ENCODE measurements at places on chromosomes 12 and 14.

- DNase-seq = no peak
Measured at GRCh38 chr12:112418273-112418607, 507 bp upstream of the PTPN11 start.

DNA sequence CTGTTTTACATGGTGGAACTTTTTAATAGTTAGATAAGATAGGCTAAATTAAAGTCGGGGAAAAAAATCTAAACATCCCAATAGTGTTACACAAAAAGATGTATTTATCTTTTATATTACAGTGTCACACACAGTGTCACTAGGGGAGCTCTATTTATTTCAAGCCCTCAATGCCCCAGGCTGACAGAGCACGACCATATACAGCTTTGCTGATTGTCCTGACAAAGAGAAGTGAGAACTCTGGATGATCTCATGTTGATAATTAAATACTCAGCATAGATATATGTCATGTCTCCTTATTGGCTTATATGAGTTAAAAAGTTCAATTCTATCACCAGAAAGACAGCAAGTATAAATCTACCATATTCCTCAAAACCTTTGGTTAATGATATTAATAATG is 594.3 kb downstream of the LRFN5 start:
- no peak for DNase-seq

DNA sequence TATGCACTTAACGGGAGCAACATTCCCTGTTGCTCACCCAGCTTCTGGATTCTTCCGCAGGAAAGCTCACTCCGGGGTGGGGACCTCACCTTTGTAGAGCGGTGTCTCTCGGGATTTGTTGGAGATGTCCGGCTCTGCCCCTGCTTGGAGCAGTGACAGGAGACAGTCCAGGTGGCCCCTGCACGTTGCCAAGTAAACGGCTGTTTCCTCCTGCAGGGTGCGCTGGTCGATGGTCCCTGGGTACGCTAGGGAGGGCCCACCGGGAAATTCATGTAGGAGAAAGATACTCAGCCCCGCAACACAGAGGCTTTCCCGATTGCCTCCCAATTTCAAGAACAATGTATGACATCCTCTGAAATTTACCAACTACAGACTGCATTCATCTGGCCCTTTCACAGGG is 23.1 kb downstream of the ASB2 start:
- DNase-seq = no peak

DNA sequence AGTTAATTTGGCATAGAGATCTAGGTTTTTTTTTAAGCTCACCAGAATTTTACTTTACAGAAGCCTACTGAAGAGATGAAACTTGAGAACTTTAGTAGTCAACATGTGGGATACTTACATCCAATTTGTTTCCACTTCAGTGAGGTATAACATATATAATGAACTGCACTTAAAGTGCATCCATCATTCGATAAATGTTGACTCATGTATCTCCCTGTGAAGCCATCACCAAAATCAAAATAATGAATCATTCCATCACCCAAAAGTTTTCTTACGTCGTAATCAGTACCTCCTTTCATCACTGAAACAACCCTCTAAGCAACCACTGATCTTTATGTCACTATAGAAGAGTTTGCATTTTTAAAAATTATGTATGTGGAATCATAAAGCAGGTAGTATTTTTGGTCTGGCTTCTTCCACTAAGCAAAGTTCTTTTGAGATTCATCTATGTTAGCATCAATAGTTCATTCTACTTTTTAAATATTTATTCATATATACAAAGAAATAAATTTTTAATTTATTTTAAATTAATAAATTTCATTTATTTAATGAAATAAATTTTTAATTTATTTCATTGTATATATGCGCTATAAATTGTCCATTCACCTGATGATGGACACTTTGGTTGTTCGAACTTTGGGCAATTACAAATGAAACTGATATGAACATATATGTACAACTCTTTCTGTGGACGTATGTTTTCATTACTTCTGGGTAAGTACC is 2.0 kb upstream of the CPNE8 start:
- no peak for DNase-seq

- DNase-seq = no peak
Measured at GRCh38 chr12:15651371-15651770, 137.8 kb downstream of the EPS8 start.

- no peak for DNase-seq
Measured at GRCh38 chr12:41992692-41993215, 151.9 kb downstream of the GXYLT1 start.

- DNase-seq = no peak
Measured at GRCh38 chr12:13725049-13725448, 256.4 kb downstream of the GRIN2B start.

GRCh38 chr14:45793081-45793480 is 540.1 kb upstream of the MIS18BP1 start:
- DNase-seq = no peak

DNA sequence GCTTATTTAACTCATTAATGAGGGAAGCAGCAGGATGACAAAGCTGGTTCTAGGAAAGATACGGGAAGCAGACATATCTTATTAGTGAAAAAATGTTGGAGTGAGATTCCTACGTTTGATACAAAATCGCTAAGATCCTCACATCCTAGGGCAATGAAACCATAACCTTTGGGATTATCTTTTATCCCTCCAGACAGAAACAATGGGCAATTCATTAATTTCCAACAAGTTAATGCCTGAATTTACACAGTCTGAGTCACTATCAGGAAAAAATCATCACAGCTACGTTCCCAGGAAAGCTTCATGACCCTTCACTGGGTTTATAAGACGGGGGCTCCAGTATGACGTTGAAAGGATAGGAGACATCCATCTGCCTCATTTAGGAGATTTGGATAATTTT is 45.0 kb downstream of the SLC24A4 start:
- peak; percentile 79 for DNase-seq

- DNase-seq = no peak
Measured at GRCh38 chr14:52185178-52185577, 82.3 kb upstream of the PTGDR start.

GRCh38 chr14:49880267-49881064 is 12.4 kb upstream of the ARF6 start:
- DNase-seq = no peak

DNA sequence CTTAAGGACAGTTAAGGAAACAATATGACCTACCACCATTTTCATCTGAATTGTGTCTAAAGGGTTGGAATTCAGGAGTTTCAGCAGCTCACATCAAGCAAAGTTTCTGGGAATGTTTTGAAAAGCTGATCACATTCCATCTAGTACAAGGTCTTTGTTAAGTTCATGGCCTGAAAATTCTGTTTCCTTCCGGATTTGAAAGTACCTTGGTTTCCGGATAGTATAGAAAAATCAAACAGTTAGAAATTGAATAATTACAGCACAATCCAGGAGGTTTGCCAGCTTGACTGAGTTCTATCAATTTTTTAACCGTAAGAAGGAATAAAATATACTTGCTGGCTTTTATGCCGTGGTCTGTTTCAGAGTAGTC is 136.5 kb downstream of the HMGA2 start:
- no peak for DNase-seq

DNA sequence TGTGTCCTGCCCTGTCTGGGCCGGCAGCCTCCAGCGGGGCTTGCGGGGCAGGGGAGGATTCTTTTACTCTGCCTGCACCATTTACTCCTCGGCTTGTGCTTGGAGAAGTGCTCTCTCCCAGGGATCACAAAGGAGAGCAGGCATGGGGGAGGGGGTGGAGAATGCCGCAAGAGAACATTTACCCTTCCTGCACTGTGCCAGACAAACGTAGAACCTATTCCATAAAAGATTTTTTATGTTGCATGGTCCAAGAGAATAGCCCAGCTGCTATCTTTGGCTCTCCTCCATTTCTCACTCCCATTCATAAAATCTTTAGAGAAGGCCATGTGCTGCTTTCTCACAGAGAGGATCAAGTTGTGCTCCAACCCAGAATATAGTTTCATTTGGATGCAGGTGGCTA is 159.4 kb downstream of the SPTSSA start:
- no peak for DNase-seq

DNA sequence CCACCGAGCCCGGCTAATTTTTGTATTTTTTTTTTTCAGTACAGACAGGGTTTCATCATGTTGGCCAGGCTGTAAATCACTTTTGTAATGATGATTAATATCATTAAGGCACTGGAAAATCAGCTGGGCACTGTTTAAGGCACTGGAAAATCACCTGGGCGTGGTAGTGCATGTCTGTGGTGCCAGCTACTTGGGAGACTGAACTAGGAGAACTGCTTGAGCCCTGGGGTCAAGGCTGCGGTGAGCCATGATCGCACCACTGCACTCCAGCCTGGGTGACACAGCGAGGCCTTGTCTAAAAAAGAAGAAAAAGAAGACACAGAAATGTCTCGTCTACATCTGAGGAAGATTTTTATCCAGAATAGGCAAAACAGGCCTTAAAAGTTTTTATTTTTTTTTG is 12.7 kb downstream of the SLC11A2 start:
- no peak for DNase-seq

GRCh38 chr12:46798648-46799047 is 27.1 kb downstream of the SLC38A4 start:
- DNase-seq = no peak

- DNase-seq = no peak
Measured at GRCh38 chr14:40269436-40269835, 837.2 kb upstream of the FBXO33 start.

DNA sequence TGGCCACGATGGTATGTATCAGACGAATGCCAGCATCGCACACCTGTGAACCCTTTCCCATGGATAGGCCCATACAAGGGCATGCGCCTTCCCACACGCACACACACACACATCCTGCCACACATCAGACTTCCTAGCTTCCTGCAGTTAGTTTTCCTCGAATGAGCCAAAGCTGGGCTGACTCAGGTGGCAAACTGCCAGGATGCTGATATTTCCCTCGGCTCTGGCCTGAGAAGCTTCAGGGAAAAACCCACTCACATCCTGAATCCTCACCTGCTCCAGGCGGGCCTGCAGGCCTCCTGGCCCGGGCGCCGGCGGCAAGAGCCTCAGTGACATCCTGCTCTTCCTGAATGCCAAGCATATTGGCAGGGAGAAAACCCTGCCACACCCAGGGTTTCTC is 22.4 kb downstream of the CALM1 start:
- DNase-seq = peak; percentile 53

DNA sequence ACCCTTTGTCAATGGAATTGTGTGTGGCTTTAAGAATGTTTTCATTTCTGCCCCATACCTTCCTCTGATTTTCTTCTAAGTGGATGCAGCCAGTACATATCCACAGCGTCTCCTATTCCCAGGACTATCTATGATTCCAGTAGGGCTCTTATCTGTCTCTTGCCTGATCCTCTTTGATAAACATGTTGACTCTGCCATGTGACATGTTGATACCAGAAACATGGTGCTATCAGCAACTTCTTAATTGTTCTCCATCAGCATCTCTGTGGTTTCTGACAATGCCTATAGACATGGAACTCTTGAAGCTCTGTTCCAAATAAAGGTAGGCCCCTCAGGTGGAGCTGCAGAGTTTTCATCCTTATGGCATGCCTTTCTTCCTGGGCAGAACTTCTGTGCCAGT is 11.6 kb upstream of the OR4L1 start:
- no peak for DNase-seq

GRCh38 chr12:88207921-88208620 is 66.0 kb downstream of the TMTC3 start:
- no peak for DNase-seq

DNA sequence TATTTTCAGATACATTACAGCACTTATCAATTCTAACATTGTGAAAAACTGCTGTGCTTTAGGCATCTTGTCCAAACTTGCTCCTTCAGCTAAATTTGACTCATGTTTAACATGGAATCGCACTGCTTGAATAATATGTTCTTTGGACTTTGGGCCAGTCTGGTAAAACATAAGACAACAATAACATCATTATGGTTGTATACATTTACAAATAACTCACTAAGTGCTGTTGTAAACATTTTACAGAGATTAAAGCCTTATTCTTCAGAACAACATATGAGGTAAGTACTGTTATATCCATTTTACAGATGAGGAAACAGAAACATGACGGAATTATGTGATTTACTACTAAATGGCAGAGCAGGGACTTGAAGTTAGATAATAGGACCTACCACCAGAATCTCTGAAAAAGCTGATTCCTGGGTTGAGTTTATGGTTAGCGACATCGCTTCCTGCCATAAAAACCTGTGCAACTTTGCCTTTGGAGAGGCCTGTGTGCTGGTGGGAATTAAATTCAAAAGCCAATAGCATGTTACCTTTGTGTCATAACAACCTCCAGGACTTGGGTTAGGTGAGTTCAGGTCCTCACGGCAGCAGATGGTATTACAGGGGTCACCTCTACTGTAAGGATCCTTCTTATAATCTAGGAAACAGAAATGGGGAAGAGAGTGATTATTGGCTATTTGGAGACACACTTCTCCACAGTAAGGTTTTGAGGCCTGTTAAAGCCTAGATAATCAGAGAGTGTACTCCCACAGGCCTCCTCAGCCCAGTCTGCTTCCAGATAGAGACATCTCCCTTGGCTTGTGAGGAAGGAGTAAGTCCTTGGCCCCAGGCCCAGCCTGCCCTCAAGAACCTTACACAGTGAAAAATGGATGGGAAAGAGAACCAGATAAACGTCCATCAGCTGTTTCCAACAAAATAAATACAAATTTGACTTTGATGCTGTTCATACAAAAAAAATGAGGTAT is 61.8 kb downstream of the PLBD1 start:
- no peak for DNase-seq

- no peak for DNase-seq
Measured at GRCh38 chr14:23030936-23031335, 3.8 kb downstream of the PSMB5 start.

DNA sequence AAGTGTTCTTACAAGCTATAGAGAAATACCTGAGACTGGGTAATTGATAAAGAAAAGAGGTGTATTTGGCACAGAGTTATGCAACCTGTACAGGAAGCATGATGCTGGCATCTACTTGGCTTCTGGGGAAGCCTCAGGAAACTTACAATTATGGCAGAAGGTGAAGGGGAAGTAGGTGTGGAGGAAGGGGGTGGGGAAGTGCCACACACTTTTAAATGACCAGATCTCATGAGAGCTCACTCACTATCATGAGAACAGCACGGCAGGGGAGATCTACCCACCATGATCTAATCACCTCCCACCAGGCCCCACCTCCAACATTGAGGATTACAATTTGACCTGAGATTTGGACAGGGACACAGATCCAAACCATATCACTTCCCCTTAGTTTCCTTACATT is 32.8 kb downstream of the TSHR start:
- DNase-seq = no peak

- no peak for DNase-seq
Measured at GRCh38 chr12:74671421-74671820, 133.8 kb downstream of the ATXN7L3B start.

DNA sequence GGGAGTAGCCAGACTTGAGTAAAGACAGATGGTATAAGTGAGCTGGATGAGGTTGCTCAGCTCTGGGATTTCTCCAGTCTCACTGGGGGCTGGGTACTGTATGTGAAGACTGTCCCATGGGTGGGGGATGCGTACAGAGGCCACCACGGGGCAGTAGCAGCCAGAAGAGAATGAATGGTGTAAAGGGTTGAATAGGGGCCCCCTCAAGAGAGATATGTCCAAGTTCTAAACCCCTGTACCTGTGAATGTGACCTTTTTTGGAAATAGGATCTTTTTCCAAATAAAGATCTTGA is 21.8 kb upstream of the BCDIN3D start:
- no peak for DNase-seq

GRCh38 chr14:79018836-79019235 is 848.7 kb downstream of the NRXN3 start:
- DNase-seq = peak; percentile 87

GRCh38 chr14:54699735-54700134 is 132.8 kb downstream of the SAMD4A start:
- DNase-seq = no peak

GRCh38 chr12:26782372-26783130 is 50.4 kb downstream of the ITPR2 start:
- DNase-seq = no peak

GRCh38 chr14:75249958-75250336 is 28.7 kb upstream of the FOS start:
- DNase-seq = no peak

- DNase-seq = no peak
Measured at GRCh38 chr12:60194678-60195077, 598.8 kb downstream of the SLC16A7 start.
